ENCODE measurements at places on chromosomes 1 and 21.

DNA sequence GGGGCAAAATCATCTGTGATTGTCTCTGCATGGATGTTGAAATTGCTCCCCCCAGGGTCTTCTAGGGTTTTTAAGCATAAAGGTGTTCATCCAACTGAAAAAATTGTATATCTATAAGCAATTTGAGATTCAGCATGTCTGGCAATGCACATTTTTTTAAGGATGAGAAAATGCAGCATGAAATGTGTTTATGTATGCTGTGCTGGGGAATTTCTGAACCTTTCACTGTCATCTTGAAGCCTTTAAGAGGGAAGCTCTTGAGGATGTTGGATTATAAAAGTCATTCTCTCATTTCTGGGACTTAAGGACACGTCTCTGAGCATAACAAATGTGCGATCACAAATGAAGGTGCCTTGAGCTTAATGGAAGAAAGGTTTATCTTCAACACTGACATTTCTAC, 9.4 kb downstream of the OVAAL start:
- H3K27ac ChIP-seq: no peak overlapping the region
- no peak for DNase-seq
- peaks cover 3% of the 10 kb centered on the region for H3K4me1 ChIP-seq
- H3K36me3 ChIP-seq: no peaks in the 10 kb centered on the region
- no peak overlapping the region for H3K4me3 ChIP-seq

DNA sequence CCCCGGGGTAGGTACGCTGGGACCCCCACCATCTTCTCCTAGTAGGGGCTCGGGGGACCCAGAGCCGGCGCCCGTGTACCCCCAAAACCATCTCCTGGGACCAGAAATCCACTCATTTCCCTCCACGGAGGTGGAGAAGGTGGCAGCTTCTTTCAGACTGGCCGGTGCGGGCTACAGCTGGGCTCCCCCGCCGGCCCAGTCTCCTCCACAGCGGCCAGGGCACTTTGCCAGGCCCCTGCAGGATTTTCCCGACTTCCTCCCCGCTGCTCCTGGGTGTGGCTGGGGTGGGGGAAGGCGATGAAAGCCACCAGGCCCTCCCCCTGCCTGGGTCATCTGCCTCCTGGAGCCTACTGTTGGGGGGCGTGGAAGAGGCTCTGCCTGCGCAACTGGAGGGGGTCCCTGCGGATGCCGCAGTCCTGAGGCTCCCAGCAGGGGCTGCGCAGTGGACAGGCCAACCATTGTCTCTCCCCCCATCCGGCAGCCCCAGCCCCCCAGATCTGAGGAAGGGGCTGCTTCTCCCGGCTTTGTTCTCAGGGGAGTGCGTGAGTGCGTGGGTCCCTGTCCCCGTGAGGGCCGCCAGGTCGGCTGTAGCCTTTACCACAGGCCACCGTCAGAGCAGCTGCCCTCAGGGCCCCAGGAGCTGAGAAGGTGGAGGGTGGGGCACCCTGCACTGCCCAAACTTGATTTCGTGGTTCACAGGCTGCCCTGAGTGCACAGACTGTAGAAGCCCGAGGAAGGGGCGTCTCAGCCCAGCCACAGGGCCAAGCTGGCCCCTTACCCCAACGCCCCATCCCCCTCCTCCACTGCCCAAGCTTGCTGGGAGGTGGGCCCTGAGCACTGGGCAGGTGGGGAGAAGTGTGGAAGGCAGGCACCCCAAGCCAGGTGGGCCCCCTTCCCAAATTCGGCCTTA, 1.3 kb downstream of the AGRN start:
- H3K36me3 ChIP-seq: peaks cover 4% of the 10 kb centered on the region
- DNase-seq: peak; percentile 75
- peaks cover 10% of the 10 kb centered on the region for H3K4me1 ChIP-seq
- no peaks in the 10 kb centered on the region for H3K27me3 ChIP-seq
- peak overlapping the region; percentile 37 for H3K4me3 ChIP-seq

- H3K27me3 ChIP-seq: no peaks in the 10 kb centered on the region
- DNase-seq: peak; percentile 69
- H3K4me1 ChIP-seq: no peaks in the 10 kb centered on the region
- no peak overlapping the region for H3K4me3 ChIP-seq
These were observed 121.8 kb downstream of the HFM1 start for GRCh38 chr1:91282695-91283420.

GRCh38 chr1:224592636-224593582, 23.2 kb upstream of the CNIH3 start:
- no peak overlapping the region for H3K4me3 ChIP-seq
- no peak for DNase-seq
- H3K4me1 ChIP-seq: peaks cover 7% of the 10 kb centered on the region
- H3K36me3 ChIP-seq: no peaks in the 10 kb centered on the region

DNA sequence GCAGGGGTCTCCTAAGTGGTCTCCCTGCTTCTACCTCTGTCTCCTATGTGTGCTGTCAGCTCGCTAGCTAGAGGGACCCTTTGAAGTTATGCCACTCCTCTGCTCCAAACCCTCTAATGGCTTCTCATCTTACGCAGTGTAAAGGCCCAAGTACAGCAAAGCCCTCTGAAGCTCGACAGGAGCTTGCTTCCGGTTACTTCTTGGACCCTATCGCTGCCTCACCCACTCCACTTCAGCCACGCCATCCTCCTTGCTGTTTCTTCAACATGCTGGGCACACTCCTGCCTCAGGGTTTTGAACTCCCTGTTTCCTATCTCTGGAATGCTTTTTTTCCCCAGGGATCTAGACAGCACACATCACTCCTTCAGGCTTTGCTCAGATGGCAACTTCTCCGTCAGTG, 102.3 kb upstream of the F3 start:
- no peak overlapping the region for H3K27ac ChIP-seq
- H3K4me3 ChIP-seq: no peak overlapping the region
- no peak for DNase-seq

DNA sequence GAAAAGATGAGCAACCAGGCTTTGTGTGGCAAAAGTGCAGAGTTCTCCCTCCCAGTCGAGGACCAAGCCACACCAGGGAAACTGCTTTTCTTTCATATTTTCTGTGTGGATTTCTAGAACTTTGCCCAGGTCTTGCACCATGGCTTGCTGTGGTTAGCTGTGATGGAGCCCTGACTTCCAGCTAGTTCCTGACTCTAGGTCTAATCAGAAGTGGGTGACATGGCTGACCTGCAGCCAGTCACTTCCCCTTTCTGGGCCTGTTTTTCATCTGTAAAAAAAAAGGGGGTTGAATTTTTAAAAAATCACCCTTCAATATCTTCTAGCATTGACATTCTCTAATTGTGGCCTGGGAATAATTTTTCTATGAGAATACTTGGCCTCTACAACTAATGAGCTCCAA, 491.2 kb upstream of the USP24 start:
- H3K4me3 ChIP-seq: no peak overlapping the region
- DNase-seq: no peak
- H3K27ac ChIP-seq: no peak overlapping the region
- no peaks in the 10 kb centered on the region for H3K36me3 ChIP-seq
- H3K4me1 ChIP-seq: no peaks in the 10 kb centered on the region

- peaks cover 77% of the 10 kb centered on the region for H3K4me1 ChIP-seq
- H3K4me3 ChIP-seq: no peak overlapping the region
- no peaks in the 10 kb centered on the region for H3K27me3 ChIP-seq
- H3K27ac ChIP-seq: no peak overlapping the region
- H3K36me3 ChIP-seq: no peaks in the 10 kb centered on the region
These were observed 36.8 kb downstream of the AHDC1 start for GRCh38 chr1:27567146-27567526.

DNA sequence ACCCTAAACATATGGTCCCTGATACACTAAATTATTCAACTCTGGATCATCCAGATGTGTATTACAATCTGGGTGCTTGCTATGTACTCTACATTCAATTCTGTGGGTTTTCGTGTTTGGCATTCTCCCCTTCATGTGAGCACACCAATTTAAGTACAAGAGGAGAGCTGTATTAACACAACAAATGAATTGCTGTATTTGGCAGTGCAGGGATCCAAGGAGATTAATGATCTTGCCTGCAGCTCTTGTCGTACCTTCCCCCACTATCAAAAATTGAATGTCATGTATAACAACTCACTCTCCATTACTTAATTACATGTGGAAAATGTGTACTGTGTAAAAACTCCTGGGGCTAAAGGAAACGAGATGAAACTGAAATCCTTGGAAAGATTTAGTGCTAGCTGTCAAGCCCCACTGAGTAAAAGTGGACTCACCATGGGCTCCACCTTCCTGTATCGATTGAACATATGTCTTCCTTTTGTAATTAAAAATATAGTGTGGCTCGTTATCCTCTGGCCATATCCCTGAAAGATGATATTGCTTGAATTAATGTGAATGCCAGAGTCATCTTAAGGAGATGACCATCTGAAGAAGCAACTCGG, 172.2 kb upstream of the L1TD1 start:
- DNase-seq: peak; percentile 10
- H3K4me1 ChIP-seq: no peaks in the 10 kb centered on the region
- H3K27me3 ChIP-seq: no peaks in the 10 kb centered on the region
- no peak overlapping the region for H3K4me3 ChIP-seq
- no peaks in the 10 kb centered on the region for H3K36me3 ChIP-seq

DNA sequence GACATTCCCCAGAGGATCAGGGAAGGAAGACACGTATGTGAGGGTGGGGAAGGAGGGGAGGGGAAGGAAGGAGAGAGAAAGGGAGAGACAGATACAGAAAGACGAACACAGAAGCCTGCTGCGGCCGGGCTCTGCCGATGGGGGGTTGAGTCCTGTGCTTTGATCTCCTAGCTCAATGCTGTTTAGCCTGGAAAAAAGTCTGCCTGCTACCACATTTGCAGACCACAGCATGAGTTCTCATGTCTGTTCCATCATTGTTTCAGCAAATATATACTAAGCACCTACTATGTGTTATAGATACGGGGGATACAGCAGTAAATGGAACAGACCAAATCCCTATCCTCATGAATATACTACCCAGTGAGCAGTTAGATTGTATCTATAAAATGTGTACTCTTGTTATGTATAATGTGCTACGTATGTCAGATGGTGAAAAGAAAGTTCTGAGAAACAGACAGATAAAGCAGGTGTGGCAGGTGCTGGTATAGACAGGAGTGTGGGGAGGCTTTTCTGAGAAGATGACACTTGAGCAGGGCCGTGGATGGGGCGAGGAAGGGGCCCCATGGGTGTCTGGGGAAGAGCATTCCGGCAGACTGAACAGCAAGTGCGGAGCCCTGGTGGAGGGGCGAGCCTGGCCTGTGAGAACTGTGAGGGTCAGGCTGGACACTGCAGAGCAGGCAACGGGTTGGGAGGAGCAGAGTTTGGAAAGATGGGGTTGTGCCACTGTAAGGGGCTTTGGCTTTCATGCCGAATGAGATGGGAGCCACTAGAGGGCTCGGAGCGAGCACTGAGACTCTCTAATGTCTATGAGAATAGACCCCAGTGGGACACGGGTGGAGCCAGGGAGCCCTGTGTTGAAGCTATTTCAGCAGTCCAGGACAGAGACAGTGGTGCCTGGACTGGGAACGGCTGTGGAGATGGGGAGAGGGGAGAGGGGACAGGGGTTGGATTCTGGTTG, 34.1 kb downstream of the KIAA1614 start:
- peak overlapping the region; percentile 40 for H3K27ac ChIP-seq
- H3K27me3 ChIP-seq: no peaks in the 10 kb centered on the region
- H3K36me3 ChIP-seq: peaks cover 41% of the 10 kb centered on the region
- H3K4me1 ChIP-seq: no peaks in the 10 kb centered on the region
- H3K4me3 ChIP-seq: no peak overlapping the region

- H3K4me1 ChIP-seq: peaks cover 4% of the 10 kb centered on the region
- H3K27me3 ChIP-seq: no peaks in the 10 kb centered on the region
- H3K36me3 ChIP-seq: no peaks in the 10 kb centered on the region
These were observed 416 bp upstream of the TNFRSF14 start for GRCh38 chr1:2555634-2556276.

GRCh38 chr1:47774986-47775834, 222.0 kb downstream of the TRABD2B start:
- no peak for DNase-seq
- H3K27me3 ChIP-seq: no peaks in the 10 kb centered on the region

DNA sequence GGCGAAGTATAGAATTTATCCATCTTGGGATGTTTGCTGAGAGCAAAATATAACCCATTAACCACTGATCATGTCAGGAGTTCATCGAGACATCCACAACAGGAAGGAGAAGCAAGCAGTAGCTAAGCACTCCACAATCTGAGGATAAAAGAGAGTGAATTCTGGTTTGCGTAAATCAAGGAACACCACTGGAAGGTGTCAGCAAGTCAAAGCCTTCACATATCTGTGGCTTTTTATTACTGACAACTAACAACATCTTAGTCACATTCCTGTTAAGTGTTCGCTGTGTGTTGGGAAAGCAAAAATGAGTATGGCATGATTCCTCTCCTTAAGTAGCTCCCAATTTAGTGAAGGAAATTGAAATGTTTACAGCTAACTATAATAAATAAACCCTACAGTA, 44.5 kb upstream of the DARS2 start:
- H3K4me1 ChIP-seq: no peaks in the 10 kb centered on the region
- H3K36me3 ChIP-seq: peaks cover 48% of the 10 kb centered on the region
- no peaks in the 10 kb centered on the region for H3K27me3 ChIP-seq
- no peak overlapping the region for H3K27ac ChIP-seq
- no peak for DNase-seq

DNA sequence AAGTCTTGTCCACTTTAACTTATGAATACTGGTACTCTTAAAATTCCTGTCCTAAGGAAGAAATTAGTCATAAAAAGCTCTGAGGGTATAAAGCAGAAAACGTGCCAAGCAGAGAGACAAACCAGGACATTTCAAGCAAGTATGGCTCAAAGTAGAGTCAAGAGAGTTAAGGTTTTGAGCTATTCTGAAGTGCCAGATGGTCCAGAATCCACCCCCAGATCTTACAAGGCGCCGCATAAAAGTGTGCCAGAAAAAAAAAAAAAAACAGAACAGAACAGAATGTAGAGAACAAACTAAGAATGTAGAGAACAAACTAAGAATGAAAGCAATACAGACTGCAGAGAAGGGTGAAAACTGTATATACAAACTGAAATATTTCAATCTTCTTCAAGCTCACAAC, 12.5 kb downstream of the EPS15 start:
- no peaks in the 10 kb centered on the region for H3K36me3 ChIP-seq
- H3K27ac ChIP-seq: peak overlapping the region; percentile 61
- no peaks in the 10 kb centered on the region for H3K4me1 ChIP-seq
- H3K4me3 ChIP-seq: peak overlapping the region; percentile 5

DNA sequence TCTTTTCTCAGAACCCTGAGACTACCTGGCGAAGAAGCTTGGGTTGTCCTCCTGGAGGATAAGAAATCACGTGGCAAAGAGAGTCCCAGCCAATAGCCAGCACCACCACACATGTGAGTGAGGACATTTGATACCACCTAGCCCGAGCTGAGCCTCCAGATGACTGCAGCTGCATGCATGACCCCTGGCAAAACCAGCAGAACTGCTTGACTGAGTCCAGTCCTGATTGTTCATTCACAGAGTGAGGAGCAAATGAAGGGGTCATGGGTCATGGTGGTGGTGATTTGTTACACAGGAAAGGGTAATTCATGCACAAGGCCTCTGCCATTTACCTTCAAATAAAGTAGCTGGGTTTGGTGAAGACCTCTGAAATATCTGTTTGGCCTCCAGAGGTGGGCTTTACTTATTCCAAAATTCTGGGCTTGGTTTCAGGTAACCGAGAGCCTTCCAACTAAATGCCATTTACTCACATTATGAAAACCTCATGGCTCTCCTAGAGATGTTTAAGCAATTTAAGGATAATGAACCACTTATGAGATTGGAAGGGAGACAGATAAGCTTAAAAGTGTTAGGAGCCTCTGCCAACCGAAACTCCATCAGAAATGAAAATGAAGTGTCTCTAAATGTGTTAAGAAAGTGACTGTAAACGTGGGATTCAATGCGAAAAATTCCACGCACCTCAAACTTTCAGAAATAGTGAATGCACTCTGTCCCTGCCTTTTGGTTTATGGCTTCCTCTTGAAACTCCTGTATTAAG, 163.3 kb downstream of the SLC35F3 start:
- H3K4me3 ChIP-seq: no peak overlapping the region
- H3K36me3 ChIP-seq: no peaks in the 10 kb centered on the region
- no peaks in the 10 kb centered on the region for H3K4me1 ChIP-seq
- no peak overlapping the region for H3K27ac ChIP-seq
- no peaks in the 10 kb centered on the region for H3K27me3 ChIP-seq

GRCh38 chr1:240803151-240803550, 191.2 kb upstream of the GREM2 start:
- H3K4me3 ChIP-seq: no peak overlapping the region
- no peaks in the 10 kb centered on the region for H3K36me3 ChIP-seq
- H3K27me3 ChIP-seq: no peaks in the 10 kb centered on the region
- H3K4me1 ChIP-seq: peaks cover 2% of the 10 kb centered on the region

Data from SK-N-SH (cell line).